ENCODE measurements at places on chromosomes 16 and 17.

GRCh38 chr16:11391576-11391975 is 46.3 kb downstream of the RMI2 start:
- peak; percentile 18 for DNase-seq

DNA sequence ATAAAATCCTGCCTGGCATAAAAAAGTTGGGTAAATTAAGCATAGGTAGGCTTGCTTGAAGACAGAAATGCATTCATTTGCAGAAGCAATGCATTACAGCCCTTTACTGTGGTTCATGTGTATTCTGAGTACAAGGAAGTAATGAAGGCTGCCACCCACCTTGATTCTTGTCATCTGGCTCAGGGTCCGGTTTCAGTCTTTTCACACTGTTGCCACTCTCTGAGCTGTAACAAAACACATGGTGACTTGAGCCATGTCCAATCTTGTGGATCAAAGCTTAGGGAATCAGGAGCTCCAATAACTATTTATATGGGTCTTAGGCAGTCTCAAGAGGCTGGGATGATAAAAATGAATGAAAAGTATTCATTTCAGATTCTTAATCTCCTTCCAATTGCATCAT is 22.0 kb downstream of the PSME3IP1 start:
- no peak for DNase-seq

DNA sequence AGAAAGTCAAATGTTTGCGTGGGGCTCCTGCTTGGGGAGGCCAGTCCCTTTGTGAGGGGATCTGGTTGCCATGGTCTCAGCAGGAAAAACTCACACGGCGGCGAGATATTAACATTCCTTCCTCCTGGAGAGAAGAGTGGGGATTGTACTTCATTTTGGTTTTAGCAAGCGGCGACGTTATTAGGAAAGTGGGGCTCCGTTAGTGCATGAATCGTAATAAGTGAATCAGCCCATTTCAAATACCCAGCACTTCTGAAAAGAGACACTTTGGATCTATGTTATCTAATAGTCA is 41.6 kb upstream of the METRNL start:
- no peak for DNase-seq

DNA sequence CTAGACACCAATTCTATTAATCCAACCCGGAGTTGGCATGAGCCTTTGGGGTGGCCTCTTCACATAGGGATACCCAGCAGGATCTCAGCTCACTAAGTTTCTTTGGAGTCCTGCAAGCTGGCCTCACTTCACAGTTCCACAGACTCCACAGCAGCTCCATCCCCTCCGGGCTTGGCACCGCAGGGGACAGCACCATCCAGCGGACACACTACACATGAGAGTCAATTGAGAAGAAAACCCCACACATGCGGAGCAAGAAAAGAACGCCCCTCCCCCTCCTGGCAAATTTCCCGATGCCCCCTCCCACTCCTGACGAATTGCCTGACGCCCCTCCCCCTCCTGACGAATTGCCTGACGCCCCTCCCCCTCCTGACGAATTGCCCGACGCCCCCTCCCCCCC is 31.1 kb downstream of the KLHDC4 start:
- no peak for DNase-seq

- DNase-seq = peak; percentile 14
Observed at GRCh38 chr17:29177541-29177870, 2.7 kb downstream of the MYO18A start.

DNA sequence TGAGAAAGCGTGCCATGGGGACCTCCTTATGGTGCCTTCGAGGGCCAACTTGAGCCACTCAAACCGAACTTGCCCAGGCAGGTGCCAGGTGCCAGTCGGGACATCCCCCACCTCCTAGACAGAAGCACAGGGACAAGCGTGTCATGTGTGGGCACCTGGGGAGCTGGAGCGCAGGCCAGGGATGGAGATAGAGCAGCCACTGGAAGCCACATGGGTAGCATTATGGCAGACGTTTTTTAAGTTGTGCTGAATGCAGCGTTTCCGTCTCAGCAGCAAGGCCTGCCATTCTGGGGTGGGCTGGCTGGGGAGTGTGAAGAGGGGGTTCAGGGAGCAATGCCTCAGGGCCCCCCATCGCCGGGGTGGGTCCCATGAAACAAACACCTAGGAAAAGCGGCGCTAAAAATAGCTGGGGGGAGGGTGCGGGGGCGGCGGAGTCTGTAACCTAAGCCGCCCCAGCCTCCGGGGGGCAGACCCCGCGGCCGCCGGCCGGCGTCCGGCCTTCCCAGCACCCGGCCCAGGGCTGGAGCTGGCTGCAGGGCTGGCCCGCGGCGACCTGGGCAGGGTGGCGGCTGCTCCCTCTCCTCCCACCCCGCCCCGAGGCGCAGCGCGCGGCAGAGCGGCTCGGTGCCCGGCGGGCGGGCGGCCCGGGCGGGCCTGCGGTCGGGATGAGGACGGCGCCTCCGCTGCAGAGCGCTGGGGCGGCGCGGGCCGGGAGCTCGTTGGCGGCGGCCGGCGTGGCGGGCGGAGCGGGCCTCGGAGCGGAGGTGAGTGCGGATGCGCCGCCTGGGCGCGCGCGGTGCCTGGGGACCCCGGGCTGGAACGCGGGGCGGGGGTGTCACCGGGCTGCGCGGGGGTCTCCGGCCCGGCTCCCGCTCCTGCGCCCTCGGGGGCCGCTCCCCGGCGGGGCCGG is at the start of gene ZNF469:
Gene ZNF469, plus strand, starts transcription at position 469 of the 910 bp plus-strand sequence. CDS start 44,512 bp downstream, outside the sequence.
- DNase-seq = peak; percentile 63

DNA sequence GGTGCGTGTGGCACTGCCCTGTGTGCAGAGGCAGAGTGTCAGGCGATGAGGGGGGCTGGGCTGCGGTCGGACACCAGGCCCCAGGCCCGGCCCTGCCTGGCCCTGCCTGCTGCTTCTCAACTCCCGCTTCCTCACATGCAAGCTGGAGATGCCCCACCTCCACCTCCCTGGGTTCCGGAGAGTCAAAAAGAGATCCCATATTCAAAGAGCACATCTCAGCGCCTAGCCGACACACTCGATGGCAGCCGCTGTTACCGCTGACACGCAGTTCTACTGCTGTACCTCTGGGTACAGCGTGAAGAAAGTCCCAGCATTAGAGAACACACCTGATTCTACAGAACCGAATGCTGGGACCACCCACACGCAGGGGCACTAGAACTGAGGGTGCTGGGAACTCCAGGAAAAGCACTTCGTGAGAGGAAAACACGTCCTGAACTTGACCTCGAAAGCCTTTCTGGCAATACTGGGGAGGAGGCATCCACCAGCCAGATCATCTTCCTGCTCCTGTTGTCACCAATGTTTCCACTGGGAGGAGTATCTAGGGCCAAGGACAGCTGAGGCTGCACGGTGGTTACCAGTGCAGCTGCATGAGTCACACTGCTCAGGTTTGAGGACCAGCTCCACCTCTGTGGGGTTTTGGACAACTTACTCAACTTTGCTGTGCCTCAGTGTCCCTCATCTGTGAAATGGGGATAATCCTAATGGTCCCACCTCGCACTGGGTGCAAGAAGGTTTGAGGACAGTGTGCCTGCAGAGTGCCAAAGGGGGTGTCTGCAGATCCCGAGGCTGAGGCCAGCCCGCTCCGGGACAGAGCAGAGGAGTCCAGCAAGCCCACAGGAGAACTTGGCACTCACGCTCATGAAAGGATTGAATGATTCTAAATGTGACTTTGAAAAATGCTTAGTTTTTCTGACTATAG is 100.4 kb upstream of the DNAH17 start:
- DNase-seq = no peak

- DNase-seq = no peak
Observed at GRCh38 chr17:19421926-19422325, 10.9 kb downstream of the RNF112 start.

- DNase-seq = peak; percentile 77
Observed at GRCh38 chr17:48954300-48954755, 9.7 kb upstream of the SNF8 start.

- DNase-seq = no peak
Observed at GRCh38 chr17:57174591-57174990, 81.7 kb upstream of the MSI2 start.

- DNase-seq = no peak
Observed at GRCh38 chr17:28982131-28982793, 23.6 kb downstream of the SEZ6 start.

GRCh38 chr17:64504769-64505339 is 1.2 kb downstream of the DDX5 start:
- peak; percentile 38 for DNase-seq

DNA sequence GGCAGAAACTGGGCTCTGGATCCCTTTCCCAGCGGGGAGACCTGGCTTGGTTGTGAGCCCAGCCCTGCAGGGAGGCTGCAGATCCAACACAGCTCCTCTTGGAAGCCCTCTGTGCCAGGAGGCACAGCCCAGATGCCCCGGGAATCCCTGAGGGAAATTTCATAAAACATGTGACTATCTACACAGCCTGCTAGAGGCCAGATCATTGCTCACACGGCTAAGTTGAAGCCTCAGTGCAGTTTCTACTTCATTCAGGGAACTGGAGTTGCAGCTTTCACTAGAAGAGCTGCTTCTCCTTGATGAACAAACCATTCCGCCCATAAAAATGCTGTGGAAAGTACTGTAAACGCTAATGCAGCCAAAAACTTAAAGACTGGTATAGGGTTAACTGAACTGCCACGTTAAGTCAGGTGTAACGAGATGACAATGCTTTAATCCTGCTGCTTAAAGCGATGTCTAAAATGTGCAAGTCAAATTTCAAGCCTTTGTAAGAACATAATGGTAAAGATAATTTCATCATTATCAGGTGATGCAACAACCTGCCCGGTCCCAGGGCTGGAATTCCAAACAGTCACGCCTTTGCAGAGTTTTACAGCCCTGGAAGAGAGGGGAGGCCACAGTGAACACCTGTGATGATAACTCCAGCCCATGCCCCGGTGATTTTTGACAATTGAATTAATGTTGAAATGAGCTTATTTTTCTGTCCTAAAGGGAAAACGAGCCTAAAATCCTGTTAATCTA is 172.5 kb downstream of the ZFHX3 start:
- DNase-seq = peak; percentile 64

GRCh38 chr16:56606476-56607108 is 1.8 kb upstream of the MT2A start:
- peak; percentile 53 for DNase-seq

GRCh38 chr16:54931120-54932014 is 702 bp downstream of the IRX5 start:
- DNase-seq = peak; percentile 62

DNA sequence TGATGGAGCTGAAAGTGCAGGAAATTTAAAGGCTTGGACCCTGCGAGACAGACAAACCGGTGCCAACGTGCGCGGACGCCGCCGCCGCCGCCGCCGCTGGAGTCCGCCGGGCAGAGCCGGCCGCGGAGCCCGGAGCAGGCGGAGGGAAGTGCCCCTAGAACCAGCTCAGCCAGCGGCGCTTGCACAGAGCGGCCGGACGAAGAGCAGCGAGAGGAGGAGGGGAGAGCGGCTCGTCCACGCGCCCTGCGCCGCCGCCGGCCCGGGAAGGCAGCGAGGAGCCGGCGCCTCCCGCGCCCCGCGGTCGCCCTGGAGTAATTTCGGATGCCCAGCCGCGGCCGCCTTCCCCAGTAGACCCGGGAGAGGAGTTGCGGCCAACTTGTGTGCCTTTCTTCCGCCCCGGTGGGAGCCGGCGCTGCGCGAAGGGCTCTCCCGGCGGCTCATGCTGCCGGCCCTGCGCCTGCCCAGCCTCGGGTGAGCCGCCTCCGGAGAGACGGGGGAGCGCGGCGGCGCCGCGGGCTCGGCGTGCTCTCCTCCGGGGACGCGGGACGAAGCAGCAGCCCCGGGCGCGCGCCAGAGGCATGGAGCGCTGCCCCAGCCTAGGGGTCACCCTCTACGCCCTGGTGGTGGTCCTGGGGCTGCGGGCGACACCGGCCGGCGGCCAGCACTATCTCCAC is at the start of gene NOG:
Gene NOG, plus strand, starts transcription at position 54 of the 674 bp plus-strand sequence. Its CDS starts 525 bp downstream, at position 579.
- peak; percentile 82 for DNase-seq

DNA sequence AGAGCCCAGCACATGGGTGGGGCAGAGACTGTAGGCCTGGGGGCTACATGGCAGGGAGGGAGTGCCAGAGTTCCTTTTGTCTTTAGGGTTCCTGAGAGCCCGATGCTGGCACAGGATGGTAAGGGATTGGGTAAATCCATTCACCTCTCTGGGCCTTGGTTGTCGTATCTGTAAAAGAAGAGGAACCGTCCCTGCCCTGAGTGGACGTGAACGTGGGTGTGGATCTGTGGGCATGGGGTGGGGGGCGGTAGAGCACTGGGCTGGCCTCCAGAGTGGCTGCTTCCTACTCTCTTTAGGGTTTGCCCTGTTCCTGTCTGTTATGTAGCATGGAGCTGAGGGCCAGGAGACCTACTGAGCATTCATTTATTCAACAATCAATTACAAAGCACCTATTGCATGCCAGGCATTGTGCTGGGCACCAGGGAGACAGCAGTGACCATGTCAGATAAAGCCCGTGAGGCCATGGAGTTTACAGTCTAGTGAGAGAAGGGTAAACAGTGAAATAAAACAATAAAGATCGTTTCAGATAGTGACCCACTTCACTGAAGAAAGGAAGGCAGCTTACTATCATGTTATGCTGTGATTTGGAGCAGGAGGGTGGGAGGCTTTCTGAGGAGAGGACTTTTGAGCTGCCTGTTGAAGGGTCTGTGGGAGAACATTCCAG is 13.1 kb upstream of the TCAP start:
- DNase-seq = peak; percentile 40

- DNase-seq = peak; percentile 80
Observed at GRCh38 chr16:67326472-67327309, at the start of the genes KCTD19 and LRRC36. KCTD19 (minus strand) TSS chr16:67326741; CDS start chr16:67326707, 34 bp downstream. LRRC36 (plus strand) TSS chr16:67326815; CDS start chr16:67326863, 48 bp downstream.
